ENCODE measurements at places on chromosomes 3 and 15. TPM values are rescaled to one million over a fixed set of nuclear protein-coding genes. Genes with fewer than 3 reads are reported as not detected.

The OIP5 gene
- total RNA-seq, result 15.6 TPM

The NEK4 gene
- total RNA-seq, result 32.9 TPM

The CYP11A1 gene
- total RNA-seq, result not detected

The GATA2 gene
- 0.22 TPM for total RNA-seq

GRCh38 chr15:24977686-24978085 lies 22.9 kb downstream of the SNRPN start:
- no peak for DNase-seq

DNA sequence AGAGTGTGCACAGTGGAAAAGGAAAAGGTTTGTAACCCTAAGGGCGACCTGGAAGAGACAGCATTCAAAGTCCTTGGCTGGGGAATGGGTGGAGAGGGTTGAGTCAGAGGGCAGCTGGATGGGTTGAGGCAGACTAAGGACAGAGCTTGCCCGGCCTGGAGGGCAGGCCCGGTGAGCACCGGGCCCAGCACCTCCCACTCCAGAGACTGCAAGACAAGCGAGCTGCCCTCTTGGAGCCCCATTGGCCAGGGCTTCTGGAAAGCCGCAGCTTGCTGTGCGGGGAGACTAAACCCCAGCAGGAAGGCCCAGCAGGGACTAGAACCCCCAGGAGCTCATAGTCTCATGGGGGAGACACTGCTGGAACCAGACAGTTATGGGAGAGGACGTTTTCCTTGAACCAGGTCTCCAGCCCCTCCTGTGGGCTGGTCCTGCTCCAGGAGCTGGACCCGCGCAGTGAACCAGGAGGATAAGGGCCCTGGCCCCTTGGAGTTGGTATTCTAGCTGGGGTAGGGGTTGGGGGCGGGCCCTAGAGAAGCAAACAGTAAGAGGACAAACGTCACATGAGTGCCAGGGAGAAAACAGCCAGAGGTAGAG lies 59.1 kb downstream of the RGMA start:
- no peak for DNase-seq
